ENCODE measurements at places on chromosomes 13 and 19. TPM values are rescaled to one million over a fixed set of nuclear protein-coding genes. Genes with fewer than 3 reads are reported as not detected.

ZNF177 gene
- 3.3 TPM for total RNA-seq

DNA sequence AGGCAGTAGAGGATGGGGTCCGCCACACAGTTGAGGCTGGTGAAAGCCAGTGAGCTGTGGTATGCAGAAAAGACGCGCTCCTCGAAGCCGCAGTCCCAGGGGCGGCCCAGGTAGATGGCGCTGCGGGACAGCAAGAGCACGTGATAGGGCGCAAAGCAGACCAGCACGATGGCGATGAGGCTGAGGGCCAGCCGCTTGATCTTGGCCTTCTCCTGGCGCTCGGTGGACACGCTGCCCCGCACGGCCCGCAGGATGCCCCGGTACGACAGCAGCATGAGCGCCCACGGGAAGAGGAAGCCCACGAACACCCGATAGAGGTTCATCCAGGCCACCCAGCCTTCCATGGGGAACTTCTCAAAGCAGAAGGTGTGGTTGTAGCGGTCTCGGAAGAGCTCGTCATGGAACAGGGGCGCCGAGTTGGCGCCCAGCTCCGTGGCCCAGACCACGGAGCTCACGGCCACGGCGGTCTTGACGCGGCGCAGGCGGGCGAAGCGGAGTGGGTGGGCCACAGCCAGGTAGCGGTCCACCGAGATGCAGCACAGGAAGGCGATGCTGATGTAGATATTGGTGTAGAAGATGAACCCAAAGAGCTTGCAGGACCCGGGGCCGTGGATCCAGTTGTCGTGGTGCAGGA lies 6.5 kb upstream of the OPA3 start:
- no peak for DNase-seq

DNA sequence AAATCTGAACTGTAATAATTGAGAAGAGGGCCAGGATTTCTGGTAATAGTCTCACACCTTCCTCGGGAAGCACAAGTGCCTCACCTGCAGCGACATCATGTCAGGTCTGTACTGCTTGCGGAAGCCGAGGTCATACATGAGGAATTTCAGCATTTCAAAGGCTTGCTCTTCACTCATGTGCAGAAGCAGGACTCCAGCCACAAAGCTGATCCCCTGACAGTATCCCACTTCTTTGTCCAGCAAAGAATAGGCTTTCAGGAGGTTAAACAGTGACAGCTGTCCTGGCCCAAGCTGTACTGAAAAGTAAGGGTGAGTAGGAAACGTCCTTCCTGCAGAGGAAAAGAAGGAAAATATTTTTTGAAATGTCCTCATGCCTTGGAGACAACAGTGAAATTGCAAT lies 182.7 kb downstream of the TBC1D4 start:
- DNase-seq, result no peak

- no peak for DNase-seq
These were observed 524.2 kb upstream of the NBEA start for GRCh38 chr13:34417896-34418295.

DNA sequence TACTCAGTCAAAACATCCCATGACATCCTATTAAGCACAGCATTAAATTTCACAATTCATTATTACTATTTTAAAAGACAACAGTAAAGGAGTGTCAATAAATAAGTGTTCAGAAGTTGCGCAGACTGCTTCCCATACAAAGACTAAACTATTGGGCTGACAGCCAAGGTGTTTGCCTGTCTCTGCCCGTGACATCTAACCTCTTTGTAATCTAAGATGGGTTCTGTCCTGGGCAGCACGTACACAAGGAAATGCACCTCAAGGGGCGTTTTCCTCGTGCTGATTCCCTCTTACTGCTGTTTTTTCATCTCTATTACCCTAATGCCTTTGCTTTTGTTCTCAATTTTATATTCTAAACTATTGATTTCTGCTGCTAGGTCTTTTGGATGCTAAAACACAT lies 216.3 kb downstream of the NHLRC3 start:
- no peak for DNase-seq

PSG11 gene
- total RNA-seq, result 0.17 TPM

DNA sequence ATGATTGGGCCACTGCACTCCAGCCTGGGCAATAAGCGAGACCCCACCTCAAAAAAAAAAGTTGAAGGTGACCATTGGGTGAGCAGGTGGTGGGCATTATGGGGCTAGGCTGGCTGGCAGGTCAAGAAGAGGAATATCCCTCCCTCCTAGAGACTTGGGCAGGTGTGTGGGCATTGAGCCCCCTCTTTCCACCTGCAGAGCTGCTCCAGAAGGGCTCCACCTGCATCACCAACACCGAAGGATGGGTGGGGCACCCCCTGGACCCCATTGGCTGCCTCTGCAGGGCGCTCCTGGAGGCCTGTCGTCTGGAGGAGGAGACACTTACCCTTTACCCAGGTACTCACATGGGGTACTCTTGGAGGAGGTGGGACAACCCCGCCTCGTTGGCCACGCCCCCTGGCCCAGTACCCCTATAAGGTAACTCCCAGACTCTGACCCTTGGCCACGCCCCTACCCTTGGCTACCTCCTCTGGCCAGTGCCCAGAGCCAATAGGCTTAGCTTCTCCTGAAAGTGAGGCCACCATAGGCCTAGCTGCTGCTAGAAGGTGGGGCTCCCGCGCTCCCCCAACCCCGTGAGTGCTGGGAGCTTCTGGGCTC lies 21.9 kb downstream of the ZSWIM4 start:
- DNase-seq, result no peak

DNA sequence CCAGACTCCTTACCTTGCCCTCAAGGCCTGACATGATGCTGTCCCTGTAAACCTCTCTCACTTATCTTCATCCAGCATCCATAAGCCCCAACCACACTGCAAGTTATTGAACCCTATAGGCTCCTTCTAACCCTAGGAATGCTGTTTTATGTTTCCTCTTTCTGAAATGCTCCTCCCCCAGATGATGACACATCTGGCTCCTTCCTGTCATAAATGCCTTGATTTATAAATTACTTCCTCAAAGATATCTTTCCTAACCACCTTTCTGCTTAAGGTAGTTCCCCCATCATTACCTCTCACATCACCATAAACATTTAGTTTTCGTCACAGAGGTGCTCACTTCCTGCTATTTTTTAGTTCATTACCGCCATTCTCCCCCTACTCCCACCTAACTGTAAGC lies 12.3 kb downstream of the RUBCNL start:
- DNase-seq, result peak; percentile 10

GRCh38 chr13:61316647-61317046 lies 99.0 kb downstream of the PCDH20 start:
- DNase-seq, result no peak

- DNase-seq, result no peak
These were observed 103.8 kb downstream of the RGCC start for GRCh38 chr13:41561170-41561569.

TNFSF13B gene
- not detected for total RNA-seq

RAVER1 gene
- 34.9 TPM for total RNA-seq

DNA sequence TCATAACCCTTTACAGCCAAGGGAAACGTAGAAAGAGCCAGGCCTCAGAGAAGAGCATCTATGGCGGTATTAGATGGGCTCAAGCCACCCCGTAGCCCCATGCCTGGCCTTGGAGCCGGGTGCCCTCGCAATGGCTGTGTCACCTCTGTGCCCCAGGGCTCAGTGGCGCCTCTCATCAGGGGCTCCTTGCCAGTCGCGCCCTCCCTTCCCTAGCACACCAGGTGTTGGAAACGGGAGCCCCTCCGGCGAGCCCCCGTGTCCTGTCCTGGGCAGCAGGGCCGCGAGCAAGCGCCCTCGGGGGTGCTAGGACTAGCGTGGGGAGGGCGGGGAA lies 453 bp downstream of the ZNF256 start:
- no peak for DNase-seq

DNA sequence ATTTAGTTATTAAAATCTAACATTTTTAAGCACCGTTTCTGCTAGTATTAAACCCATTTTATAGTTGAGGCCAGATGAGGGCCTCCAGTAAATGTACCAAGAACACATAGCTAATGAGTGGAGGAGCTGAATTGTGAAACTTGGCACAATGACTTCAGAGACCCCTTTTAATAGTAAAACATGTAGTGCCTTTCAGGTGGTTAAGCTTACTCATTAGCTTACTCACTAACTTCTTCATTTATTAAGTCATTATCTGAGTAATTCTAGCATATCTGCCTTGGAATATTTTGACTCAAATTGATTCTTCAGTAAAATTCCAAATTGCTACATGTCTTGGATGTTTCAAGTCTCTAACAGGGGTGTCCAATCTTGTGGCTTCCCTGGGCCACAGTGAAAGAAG lies 735.2 kb downstream of the LIG4 start:
- no peak for DNase-seq
